Germinal center (tissue), 1 donor: ENCODE measurements at places on chromosomes 13 and 19.
A peak's percentile ranks its signal among the peaks of the same experiment; 100 is the strongest.

- no peak for DNase-seq
Measured at GRCh38 chr19:5249526-5249925, 91.1 kb downstream of the PTPRS start.

DNA sequence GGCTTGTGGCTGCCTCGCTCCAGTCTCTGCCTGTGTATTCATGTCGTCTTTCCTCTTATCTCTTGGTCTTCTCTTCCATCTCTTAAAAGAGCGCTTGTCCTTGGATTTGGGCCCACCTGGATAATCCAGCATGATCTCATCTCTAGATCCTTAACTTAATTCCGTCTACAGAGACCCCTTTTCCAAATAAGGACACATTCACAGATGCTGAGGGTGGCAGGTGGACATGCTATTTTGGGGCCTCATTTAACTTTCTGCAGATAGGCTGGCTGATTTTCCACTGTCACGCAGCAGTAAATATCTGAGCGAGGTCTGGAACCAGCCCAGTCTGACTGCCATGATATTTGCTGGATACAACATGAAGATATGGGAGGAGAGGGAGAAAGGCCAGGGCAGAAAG lies 41.5 kb upstream of the TSHZ3 start:
- DNase-seq: no peak

DNA sequence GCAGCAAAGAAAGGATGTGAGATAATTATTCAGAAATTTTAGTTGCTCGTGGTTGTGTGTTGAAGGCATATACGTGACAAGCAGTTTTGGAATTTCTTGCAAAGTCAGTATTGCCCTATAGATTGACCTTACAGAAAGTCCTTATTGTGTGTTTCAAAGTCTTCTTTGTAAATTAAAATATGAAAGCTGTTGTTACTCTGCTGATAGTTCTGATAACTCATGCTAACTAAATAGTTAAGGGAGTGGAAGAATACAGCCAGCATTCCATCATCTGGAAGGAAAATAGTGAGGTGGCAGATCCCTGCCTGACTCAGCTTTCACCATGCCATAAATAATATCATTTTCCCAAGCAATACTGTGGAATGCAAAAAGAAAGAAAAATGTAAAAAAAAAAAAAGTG lies 27.2 kb downstream of the WASF3 start:
- no peak for DNase-seq

DNA sequence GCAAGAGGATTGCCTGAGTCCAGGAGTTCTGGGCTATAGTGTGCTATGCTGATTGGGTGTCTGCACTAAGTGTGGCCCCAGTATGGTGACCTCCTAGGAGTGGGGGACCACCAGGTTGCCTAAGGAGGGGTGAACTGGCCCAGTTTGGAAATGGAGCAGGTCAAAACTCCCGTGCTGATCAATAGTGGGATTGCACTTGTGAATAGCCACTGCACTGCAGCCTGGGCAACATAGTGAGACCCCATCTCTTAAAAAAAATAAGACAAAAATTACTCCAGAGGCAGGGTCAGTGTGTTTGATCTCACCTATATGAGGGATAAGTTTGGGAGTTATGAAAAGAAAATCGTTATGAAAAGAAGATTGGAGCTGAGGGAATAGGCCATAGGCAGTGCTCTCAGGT lies 21.7 kb downstream of the PAF1 start:
- DNase-seq: no peak

GRCh38 chr13:110005563-110005962 lies 219.2 kb upstream of the IRS2 start:
- no peak for DNase-seq

- DNase-seq: no peak
Measured at GRCh38 chr13:49810567-49811526, 18.4 kb upstream of the KPNA3 start.

- DNase-seq: no peak
Measured at GRCh38 chr19:38596057-38596981, 21.4 kb downstream of the MAP4K1 start.

DNA sequence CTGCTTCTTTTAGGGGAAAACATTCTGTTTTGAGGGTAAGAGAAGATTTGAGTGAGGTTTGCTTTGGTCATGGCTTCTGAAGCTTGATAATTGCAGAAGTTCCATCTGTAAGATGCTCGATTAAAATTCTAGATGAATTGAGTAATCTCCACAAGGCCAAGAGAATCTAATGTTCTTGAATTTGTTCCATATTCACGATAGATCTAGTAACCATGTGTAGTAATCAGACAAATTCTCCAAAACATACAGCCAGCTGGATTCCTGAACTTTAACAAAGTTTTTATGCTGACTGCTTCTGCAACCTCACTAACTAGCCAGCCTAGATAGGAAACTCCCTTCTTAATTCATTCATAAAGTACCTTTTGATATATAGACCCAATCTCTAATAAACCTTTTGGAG lies 92.7 kb downstream of the COL4A2 start:
- no peak for DNase-seq

- no peak for DNase-seq
Measured at GRCh38 chr19:55486043-55486970, 1.3 kb downstream of the NAT14 start.

- peak; percentile 24 for DNase-seq
Measured at GRCh38 chr13:32911506-32911905, 104.7 kb upstream of the KL start.

DNA sequence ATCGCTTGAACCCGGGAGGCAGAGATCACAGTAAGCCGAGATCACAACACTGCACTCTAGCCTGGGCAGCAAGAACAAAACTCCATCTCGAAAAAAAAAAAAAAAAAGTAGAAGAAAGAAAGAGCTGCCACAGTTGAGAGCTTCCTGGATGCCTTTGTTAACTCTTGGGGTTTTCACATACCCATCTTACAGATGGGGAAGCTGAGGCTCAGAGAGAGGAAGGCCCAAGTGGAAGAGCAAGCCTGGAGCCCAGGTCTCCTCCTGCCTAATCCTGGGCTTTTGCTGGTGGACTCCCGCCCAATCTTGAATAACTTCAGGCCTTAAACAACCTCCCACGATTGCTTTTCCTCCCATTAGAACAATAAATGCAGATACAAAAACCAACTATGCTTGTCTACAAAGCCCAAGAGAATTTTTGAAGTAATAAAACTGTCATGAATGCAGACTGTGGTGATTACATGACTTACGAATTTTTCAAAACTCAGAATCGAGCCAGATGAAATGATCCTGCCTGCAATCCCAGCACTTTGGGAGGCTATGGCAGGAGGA lies 41.7 kb downstream of the LTBP4 start:
- no peak for DNase-seq

- no peak for DNase-seq
Measured at GRCh38 chr19:3451451-3451866, 28.9 kb downstream of the SMIM24 start.
